D721Med (cell line): ENCODE measurements at places on chromosomes 6 and 20.

GRCh38 chr20:50496773-50497385 lies 13.3 kb upstream of the PTPN1 start:
- no peak for DNase-seq

- DNase-seq = no peak
Measured at GRCh38 chr20:55582498-55582897, 422.8 kb downstream of the CBLN4 start.

GRCh38 chr6:137750297-137750696 lies 116.8 kb upstream of the TNFAIP3 start:
- DNase-seq = no peak

- no peak for DNase-seq
Measured at GRCh38 chr6:64335195-64335594, 699.6 kb downstream of the PHF3 start.

GRCh38 chr20:24479595-24479994 lies 10.2 kb downstream of the SYNDIG1 start:
- no peak for DNase-seq

GRCh38 chr6:108589244-108589791 lies 28.6 kb downstream of the FOXO3 start:
- DNase-seq = no peak

- no peak for DNase-seq
Measured at GRCh38 chr6:32906539-32906938, 34.3 kb downstream of the HLA-DMB start.

- no peak for DNase-seq
Measured at GRCh38 chr6:142914369-142914768, 30.6 kb downstream of the HIVEP2 start.

DNA sequence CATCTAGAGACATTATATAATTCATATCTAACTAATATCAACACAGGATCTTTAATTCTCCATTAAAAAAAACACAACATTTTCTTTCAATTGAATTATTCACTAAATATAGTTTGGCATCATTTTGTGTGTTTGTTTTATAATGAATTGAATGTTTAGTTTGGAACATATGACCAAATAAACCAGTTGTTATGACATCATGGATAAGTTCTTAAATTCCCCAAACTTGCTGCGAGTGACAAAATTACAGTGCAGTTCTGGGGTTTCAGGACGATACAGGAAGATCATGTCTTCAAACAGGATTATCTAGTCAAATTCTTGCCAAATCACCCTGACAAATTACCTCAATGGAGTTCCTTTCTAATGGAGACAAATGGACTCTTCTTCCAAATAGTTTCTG lies 473.6 kb downstream of the EPM2A start:
- DNase-seq = no peak

DNA sequence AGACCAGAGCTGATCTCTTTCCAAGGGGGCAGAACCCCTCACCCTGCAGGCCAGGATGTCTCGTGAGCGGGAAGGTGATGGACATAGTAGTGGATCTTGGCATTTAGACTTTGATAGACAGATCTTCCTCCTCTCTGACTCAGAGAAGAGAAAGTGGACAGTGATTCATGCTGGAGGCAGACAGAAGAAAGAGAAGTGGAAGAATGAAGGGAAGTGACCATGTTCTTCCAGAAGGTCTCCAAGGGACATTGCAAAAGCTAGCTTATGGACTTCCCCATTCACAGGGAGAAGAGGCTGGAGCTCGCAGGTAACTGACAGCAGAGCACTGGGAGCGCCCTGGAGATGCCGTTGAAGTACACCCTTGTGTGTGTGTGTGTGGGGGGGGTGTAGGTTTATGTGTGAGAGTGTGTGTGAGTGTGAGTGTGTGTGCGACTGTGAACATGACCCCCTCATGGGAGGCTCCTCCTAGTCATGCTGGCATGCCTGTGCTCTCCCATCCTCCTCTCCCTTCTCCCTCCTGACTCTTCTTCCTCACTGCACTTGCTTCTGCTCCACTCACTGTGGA lies 8.0 kb upstream of the RAET1L start:
- DNase-seq = no peak

GRCh38 chr20:37209661-37210314 lies 30.4 kb upstream of the MROH8 start:
- no peak for DNase-seq

- DNase-seq = no peak
Measured at GRCh38 chr20:1369970-1370369, 22.9 kb downstream of the FKBP1A start.

DNA sequence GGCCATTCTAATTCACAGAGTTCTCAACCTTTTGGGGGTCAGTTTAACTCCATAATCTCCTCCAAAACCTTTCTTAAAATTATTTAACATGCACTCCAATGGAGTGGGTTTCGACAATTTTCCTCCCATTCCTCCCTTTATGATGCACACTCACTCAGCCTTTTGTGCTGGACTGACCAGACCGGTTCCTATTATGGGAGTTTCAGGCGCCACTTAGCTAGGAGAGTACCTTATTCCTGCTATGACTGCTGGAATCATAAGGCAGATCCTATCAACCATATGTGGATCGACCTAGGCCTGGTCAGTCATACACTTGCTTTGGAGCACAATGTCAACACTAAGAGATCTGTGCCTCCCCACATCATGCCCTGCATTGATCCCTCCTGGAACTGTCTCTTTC lies 63.9 kb upstream of the MOCS1 start:
- DNase-seq = no peak

DNA sequence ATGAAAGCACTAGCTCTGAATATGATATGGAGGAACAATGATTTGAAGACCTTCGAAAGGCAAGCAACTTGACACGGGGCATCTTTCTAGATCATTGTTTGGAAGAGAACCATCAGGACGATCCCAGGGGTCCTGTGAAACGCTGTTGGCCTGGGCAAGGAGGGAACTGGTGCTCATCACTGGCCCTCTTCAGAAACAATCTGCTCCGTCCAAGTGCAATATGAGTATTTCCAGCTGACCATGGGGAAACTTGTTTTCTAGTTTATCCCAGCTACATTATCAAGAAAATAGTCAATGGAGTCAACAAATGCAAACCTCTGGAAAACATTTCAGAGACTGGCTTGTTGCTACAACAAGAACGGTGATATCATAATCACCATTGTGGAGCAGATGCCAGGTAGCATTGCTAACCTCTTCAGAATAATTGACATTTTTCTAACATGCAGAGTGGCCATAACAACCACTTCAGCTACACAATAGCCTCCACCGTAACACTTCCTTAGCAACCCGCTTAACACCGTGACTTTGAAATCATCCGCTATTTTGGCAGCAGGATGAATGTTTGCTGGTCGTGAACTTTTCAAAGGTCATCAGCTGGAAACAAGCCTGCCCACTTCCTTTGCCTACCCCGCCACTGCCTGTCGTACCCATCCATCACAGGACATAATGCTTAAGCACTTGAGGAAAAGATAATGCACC lies 112.0 kb upstream of the PDE10A start:
- no peak for DNase-seq

DNA sequence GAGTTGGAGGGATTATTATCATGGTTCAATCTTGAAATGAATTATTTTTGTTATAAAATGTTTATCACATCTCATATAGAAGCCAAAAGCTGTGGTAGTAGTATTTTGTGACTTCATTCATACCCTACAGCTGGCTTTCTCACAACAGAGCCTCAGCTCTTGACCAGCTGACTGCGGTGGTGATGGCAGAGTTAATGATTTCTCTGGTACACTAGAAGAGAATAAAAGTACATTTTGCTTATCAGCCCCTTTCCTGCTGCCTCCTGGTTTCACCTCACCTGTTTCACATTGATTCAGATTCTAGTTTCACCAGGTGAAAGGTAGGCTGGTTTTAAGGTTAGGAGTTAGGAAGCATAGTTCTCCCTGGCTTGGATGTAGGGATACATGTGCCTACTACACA lies 55.7 kb downstream of the AFG1L start:
- DNase-seq = no peak

DNA sequence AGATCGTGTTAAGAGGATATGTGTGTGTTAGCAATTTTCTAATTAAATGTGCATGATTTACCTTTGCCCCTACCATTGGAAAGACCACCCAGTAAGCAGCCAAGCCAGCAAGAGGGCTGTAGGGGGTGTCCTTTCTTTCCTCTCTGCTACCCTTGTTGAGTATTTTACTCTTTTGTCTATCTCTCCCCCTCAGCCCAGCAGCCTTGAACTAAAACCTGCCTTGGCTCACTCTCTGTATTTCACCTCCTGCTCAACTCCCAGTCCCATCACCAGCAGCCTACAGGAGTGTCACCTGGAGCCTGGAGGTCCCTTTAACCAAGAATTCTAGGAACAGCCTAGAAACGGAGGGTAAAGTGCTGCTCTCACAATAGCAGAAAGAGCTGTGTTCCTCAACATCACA lies 81.0 kb downstream of the HIVEP2 start:
- DNase-seq = no peak

DNA sequence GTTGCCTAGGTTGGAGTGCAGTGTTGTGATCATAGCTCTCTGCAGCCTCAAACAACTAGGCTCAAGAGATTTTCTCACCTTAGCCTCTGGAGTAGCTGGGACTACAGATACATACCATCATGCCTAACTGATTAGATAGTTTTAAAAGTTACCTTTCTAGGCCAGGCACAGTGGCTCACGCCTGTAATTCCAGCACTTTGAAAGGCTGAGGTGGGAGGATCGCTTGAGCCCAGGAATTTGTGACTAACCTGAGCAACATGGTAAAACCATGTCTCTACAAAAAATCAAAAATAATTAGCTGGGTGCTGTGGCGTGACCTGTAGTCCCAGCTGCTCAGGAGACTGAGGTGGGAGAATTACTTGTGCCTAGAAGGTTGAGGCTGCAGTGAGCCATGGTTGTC lies 41.2 kb downstream of the SLC17A5 start:
- DNase-seq = no peak

DNA sequence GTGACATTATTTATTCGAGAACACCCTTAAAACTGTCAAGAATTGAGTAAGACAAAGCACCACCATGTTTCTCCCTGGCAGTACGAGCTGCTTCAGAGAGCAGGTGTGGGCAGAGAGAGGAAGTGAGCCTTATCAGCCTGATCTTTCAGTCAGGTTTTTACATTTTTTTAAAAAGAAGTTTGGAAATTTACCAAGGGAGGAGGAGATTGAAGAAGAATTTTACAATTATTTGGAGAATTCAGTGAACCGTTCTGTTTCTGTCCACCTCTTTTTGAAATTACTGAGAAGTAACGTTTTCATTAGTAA lies 75.5 kb downstream of the ZDHHC14 start:
- no peak for DNase-seq

DNA sequence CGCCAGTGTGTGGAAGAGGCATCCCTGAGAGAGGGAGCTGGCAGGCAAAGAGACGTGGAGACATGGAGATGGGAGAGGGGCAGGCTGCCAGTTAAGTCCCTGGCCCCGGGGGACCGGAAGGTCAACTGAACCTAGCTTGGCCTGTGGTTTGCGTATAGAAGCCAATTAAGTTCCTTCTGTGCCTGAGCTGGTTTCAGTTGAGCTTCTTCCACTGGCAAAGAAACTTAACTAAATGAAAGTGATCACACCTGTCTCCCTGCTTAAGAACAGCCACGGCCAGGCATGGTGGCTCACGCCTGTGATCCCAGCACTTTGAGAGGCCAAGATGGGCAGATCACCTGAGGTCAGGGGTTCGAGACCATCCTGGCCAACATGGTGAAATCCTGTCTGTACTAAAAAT lies 26.7 kb upstream of the NNAT start:
- DNase-seq = no peak

DNA sequence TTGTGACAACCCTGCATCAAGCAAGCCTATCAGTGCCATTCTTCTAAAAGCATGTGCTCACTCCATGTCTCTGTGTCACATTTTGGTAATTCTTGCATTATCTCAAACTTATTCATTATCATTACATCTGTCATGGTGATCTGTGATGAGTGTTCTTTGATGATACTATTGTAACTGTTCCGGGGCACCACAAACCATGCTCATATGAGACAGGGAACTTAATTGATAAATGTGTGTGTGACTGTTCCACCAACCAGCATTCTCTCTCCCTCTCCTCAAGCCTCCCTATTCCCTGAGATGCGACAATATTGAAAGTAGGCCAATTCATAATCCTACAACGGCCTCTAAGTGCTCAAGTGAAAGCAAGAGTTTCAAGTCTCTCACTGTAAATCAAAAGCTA lies 4.0 kb downstream of the HUS1B start:
- no peak for DNase-seq

GRCh38 chr20:58470336-58471192 lies 44.6 kb downstream of the APCDD1L start:
- no peak for DNase-seq

DNA sequence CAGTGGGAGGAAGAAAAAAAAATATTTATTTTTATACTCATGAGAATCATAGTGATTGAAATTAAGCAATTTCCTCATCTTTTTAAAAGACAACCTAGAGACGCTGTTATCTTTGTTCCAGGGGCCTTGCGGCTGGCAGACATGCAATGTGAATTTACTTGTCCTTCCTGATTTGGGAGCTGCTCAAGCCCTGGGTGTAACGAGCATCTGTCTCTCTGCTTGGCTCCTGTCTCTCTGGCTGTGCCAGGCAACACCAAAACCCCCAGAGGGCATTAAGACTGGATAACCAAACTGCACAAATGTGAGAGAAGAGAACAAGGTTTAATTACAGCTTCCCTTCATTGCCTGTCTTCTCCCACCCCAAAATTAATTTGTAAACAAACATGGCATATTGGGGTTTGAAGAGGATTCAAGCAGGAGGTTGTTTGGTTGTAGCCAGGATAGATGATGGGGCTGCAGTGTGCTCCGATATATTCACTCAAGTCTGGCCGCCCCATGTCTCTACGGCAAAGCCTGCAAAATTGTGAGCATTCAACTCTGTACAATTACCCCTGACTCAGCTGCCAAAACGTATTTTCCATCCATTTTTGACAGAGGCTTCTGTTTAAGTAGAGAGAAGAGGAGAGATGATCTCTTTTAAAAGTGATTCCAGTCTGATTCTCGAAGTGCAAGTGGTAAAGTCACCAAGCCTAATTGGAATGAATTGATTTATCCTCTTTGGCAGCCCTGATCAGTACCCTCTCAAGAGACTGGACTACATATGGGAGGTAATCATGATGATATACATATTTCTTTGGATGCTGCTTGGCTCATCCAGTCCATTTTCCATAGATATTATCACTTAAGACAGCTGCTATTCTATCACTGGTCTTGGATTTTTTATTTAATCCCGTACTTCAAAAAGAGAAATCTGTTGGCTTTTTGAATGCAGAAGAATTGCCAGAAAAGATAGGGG lies 170.2 kb downstream of the SLC24A3 start:
- DNase-seq = no peak

GRCh38 chr20:8964959-8965562 lies 103.8 kb upstream of the PLCB4 start:
- no peak for DNase-seq

DNA sequence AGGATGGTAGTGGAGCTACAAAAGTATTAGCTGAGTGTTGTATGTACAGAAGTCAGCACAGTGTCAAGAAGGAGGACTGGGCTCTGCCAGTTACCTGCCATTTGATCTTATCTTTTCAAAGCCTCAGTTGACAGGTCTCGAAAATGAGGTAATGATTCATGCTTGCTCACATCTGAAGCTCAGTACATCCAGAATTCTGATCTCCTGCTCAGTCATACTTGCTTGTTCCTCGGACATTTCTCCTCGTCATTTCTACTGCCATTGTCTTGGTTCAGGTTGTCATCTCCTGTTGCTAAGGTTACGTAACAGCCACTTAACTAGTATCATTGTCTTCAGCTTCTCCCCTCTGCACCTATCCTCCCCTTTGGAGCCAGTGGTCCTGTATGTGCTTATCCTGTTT lies 89.5 kb downstream of the SLX4IP start:
- DNase-seq = no peak

GRCh38 chr20:31473331-31474096 lies 1.4 kb downstream of the DEFB124 start:
- DNase-seq = no peak

- DNase-seq = no peak
Measured at GRCh38 chr6:69957985-69958559, 91.7 kb downstream of the COL19A1 start.

GRCh38 chr6:130725551-130725950 lies 101.7 kb upstream of the SMLR1 start:
- DNase-seq = no peak
